ENCODE measurements at places on chromosomes 1 and 21.
A peak's percentile ranks its signal among the peaks of the same experiment; 100 is the strongest.

- DNase-seq, result no peak
Measured at GRCh38 chr1:81547261-81547911, 253.3 kb upstream of the ADGRL2 start.

DNA sequence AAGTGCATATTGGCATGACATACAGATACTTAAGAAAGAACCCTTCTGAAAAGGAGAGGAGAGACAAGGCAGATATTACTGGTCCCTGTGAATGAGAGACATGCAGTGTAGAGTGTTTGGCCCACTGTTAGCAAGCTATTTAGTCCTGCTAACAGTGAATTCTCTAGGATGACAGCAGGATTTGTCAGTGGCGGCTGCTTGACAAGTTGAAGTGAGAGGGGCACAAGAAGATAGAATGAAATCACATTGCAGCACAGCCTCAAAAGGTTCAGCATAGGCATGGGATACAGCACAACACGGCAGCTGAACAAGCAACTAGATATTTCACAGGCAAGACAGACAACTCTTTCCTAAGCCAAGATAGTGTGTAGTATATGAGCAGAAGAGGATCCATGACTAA is 407.9 kb downstream of the PLA2G4A start:
- no peak for DNase-seq

DNA sequence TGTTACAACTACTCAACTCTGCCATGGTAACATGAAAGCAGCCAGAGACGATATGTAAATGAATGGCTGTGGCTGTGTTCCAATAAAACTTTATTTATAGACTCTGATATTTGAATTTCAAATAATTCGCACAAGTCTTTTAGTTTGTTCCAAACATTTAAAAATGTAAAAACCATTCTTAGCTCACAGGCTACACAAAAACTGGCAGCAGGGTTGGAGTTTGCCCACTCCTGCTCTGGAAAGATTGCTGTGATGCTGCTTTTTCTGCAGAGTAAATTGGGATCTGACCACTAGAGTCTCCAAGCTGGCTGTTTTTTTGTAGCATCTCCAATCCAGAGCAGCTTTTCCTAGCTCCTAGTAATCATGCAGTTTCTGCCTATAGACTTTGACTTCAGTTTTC is 157.5 kb downstream of the CHRM3 start:
- no peak for DNase-seq

DNA sequence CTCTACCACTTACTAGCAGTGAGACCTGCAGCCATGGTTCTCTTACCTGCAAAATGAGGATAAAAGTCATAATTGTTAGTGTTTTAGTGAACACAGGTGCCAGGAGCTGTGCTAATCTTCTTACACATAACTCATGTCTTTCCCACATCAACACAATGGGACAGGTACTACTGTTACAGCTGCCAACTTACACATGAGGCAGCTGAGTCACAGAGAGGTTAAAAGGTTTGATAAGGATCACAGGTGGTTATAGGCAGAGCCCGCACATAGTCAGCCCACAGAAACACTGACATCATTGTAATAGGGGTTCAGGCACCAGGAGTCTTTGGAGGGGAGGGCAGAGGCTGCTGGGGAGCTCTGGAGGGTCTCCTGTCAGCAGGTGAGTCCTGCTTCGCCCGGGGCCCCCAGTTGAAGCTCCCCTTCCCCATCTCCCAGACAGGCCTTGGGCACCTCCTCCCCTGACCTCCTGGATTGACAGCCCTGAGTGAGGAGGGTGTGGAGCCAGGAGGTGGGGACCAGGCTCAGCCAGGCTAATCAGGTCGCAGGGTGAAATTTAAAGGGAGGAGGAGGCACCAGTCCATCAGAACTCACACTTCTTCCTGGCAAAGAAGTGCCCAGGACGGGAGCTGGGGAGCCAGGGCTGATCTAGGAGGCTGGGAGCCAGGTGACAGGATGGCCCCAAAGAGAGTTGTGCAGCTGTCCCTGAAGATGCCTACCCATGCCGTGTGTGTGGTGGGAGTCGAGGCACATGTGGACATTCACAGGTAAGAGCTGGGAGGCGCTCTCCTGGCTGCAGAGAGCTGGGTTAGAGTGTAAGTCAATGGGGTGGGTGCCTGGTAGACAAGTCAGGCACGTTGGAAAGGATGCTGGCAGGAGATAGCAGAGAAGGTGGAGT is at the start of gene PADI1:
PADI1 (plus strand) TSS at position 583 of the 895 bp plus-strand sequence; CDS start at position 673, 90 bp downstream.
- DNase-seq, result no peak

DNA sequence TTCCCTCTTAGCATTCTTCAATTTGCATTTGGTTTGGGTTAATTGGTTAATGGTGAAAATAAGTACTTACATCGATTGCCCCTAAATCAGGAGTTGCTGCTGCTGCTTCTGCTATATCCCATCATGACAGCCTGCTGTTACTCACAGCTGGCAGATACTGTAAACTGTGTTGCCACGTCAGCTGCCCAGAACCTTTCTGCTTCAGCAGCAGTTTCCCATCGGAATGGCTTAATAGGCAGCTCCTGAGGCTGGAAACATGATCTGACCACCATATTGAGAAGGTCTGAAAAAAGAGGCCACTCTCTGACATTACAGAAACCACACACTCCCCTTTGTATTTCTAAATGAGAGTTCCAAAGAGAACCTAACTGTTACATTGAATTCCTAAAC is 14.3 kb upstream of the SEC16B start:
- DNase-seq, result no peak

DNA sequence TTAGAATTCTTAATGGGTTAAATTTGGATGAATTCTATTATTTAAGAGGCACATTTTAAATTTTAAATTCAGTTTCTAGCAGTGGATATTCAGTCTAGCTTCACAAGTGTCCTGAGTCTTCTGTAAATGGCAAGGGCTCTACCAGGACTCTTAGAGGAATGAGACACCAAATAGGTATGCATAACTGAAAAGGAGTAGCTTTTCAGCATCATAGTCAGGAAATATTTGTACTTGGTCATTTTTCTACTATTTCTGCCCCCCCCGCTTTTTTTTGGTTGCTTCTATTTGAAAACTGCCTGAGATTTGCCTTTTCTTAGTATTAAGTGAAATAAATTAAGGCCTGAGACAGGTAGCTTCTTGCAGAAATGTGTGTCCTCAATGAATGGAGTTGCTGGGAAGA is 80.2 kb downstream of the MAST2 start:
- DNase-seq, result no peak

- no peak for DNase-seq
Measured at GRCh38 chr1:15455522-15455921, 1.0 kb upstream of the CELA2A start.

DNA sequence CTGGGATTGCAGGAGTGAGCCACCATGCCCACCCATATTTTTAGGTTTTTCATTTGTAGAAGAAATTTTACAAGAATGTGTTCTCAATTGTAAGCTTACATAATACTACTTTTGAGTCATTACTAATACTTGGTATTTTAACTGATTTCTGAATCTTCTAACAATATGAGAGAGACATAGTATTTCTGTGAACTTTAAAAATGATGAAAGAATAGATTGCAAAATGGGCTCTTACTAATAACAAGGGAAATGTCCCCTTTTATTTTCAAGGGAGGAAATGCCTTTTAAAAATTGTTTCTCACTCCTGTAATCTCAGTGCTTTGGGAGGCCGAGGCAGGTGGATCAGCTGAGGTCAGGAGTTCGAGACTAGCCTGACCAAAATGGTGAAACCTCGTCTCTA is 5.9 kb downstream of the AGO3 start:
- DNase-seq, result no peak

- DNase-seq, result no peak
Measured at GRCh38 chr1:115929881-115930280, 46.4 kb upstream of the SLC22A15 start.

DNA sequence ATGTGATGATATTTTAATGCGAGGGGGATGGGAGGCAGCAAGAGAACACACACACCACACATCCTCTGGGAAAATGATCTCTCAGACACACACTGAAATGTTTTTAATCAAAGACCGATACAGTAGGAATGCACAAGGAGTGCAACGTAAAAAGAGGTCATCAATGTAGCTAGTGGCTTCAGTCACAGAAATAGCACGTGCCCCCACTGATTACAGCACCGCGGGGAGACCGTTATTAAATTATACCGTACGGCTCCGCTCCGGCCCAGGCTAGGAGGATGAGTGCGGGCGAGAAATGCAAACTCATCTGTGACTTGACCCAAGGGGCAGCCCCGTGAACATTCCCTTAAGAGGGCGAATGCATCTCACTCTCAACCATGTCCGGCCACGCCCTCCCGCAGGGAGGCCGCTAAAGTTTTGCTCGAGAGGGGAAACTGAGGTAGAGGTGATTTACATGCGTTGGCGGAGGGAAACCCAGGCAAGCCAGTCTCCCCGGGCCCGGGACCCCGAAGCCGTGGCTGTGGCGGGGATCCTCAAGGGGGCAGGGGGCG is 552 bp downstream of the UBR4 start:
- DNase-seq, result peak; percentile 45

DNA sequence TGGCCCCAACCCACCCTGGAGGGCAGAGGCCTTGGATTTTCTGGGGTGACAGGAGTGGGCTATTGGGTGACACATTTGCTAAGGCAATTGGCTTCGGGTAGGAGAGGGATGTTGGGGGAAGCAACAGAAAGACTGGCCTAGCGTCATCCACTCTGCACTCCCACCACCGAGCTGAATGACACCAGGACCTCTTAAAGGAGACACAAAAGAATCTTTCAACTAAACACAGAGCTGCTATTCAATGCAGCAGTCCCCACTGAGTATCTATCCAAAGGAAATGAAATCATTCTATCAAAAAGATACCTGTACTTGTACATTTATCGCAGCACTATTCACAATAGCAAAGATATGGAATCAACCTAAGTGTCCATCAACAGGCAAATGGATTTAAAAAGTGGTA is 6.2 kb downstream of the TFF2 start:
- DNase-seq, result no peak

DNA sequence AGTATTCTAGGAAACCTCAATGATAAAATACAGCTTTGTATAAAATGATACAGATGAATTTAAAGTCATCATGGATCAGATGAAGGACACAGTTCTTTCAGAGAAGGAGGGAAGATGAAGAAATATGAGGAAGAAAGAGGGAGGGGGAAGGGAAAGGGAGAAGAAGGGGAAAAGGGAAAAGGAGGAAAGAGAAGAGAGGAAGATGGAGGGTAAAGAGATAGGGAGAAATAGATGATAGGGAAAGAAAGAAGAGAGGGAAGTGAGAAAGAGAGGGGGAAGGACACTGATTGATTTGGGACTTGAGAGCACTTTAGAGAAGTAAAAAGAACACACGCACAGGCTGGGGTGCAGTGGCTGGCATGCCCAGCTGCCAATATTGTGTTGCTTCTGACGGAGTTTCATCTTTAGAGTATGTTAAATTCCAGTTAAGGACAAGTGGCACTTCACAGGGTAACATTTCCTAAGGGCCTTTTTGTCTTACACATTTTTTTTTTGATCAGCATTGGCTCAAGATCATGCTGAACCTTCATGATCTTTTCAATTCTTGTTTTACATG is 235.9 kb upstream of the DMRTA2 start:
- no peak for DNase-seq

DNA sequence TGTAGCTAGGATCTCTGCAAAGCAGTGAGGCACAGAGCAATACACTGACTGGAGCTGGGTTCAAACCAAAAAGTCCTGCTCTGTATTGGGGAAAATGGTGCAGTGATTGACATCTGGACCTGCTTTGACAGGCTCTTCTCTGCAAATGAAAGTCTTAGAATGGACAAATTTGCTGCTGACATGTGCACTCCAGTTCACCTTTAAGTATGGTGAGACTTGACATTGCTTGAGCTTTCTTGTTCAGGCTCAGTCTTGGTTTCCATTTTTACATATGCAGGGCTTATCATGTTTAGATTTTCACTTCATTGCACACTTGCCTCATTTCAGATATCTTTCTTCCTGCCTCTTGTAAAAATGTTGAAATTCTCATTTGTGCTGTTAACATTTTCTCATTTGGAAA is 1655.0 kb downstream of the MRPL39 start:
- DNase-seq, result no peak

GRCh38 chr1:184614667-184615066 is 140.0 kb downstream of the EDEM3 start:
- no peak for DNase-seq

DNA sequence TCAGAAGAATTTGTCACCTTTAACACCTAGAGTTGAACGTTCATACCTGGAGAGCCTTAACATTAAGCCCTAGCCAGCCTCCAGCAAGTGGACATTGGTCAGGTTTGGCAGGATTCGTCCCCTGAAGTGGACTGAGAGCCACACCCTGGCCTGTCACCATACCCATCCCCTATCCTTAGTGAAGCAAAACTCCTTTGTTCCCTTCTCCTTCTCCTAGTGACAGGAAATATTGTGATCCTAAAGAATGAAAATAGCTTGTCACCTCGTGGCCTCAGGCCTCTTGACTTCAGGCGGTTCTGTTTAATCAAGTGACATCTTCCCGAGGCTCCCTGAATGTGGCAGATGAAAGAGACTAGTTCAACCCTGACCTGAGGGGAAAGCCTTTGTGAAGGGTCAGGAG is 52.3 kb downstream of the UBE4B start:
- DNase-seq, result no peak

- DNase-seq, result no peak
Measured at GRCh38 chr21:45027241-45028196, 46.9 kb upstream of the ADARB1 start.

DNA sequence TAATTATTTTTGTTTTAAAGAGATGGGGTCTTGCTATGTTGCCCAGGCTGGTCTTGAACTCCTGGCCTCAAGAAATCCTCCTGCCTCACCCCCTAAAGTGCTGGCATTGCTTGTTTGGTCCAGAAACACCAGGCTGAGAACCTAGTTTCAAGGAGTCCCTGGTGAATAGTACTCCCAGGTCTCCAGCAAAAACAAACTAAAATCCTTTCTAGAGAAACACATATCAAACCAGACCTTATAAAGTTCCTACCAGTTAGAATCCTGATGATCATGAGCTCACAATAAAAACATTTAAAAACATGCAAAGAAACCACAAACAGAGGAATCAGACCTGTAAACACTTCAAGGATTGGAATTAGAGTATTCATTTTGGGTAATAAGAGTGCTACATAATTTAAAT is 34.4 kb upstream of the PADI1 start:
- DNase-seq, result no peak

Data from activated CD4-positive, alpha-beta T cell treated with anti-CD3 and anti-CD28 coated beads, Interleukin-2, amount 10 ng/mL, durations not matched to agents 7 days and 5 days (primary cell).